ENCODE measurements at places on chromosomes 12 and 14.

- peak; percentile 97 for DNase-seq
Observed at GRCh38 chr12:12007001-12007712, 63.6 kb upstream of the BCL2L14 start.

DNA sequence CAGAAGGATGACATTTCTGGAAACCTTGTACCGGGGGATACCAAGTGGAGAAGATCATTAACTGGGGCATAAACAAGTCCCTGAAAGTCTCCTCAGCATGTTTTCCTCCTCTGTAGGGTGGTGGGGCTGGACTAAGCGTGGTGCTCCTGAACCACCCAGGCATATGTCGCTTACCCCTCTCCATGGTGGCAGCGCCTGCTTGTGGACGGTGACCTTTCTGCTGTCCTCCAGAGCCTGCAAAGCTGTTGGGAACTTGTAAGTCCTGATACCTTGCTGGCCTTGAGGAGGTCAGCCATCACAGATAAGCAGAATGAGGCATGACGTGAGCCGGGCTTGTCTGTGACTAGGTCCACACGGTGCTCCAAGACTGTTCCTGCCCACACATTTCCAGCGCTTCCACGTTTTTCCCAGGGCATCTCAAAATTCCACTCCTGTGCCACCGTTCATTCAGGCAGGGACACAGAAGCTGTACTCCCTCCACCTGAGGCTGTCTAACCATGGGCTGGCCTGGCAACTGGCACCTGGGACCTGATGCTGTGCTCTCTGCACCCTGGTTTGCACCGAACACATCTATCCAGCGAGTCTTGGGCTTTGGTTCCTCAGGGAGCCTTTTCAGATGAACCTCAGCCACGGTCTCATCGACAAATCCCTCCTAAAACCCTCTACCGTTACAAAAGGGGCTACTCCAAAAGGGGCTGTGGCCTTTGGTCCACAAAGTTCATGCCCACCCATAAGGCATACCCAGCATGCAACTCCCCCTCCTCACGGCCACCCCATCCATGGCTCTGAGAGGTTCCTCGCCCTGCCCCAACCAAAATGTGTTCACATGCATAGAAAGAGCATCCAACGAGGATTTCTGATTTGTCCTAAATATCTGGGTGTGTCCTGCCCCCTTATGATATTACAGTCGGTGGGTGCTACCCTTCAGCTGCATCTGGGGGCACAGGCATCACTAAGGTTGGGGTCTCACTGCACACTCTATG, 199.6 kb upstream of the DIO3 start:
- DNase-seq = no peak

DNA sequence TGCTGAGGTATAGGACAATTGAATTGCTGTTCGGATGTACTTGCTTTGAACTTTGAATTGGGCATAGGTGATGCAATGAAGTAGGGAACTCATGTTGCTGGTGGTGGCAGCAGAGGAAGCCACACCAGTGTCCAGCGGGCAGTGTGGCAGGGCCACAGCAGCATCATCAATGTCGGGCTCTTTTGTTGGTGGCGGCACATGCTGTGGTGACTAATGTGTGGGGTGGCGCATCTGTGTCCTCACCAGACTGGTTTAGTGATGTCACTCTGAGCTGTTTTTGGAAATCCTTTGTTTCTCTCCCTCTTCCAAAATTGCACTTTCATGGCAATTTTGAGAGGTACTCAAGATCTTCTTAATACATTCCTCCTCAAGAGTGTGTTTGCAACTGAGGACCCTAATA, 187.6 kb downstream of the ETNK1 start:
- peak; percentile 17 for DNase-seq

DNA sequence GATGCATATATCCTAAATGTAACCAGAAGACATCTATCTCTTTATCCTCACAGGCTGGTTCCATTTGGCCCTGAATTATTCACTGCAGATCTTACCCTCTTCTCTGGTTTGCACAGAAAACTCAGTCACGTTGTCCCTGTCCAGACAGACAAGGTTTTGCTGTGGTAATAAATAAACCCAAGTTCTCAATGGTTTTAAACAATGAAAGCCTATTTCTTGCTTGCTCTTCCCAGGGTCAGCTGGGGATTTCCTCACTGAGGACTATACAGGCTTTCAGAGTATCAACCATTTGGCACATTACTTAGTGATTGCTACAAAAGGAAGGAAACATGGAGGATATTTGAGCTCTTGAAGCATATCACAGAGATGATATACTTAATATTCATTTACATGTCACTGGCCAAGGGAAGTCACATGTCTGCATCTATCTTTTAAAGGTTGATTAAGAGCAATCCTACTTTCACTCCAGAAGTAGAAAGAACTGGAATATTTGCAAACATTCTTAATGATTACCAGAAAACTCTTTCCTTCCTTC, 24.4 kb upstream of the E2F7 start:
- no peak for DNase-seq

DNA sequence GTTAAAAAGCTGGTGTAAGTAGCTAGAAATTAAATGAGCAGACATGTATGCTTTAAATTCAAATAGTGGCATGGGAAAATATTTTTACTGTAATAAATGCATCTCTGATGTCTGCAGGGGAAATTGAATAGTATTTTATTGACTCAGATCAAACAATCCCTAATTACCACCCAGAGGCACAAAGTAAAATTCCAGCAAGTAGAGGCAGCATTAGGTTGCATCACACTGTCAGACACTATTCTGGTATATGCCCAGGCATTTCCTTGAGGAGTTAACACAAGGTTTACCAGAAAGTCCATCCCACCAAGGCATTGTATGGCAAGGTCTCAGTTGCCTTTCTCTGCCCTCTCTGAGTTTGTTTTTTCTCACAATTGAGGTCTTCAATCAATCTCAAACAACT, 201.6 kb upstream of the KITLG start:
- DNase-seq = no peak

DNA sequence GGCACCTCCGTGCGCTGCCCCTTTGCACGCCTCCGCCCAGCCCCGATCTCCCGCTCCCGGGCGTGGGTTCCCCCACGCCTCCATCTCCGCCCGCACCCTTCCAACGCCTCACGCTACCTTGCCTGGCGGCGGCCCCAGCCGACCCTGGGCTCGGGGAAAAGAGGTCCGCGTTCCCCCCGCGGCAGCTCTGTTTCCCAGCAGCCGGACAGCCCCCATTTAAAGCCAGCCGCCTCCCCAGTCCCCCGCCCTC, at the start of gene PRIMA1:
Gene PRIMA1, minus strand, starts transcription at position 193 of the 250 bp plus-strand sequence. CDS start 767 bp downstream, outside the sequence.
- DNase-seq = no peak

- no peak for DNase-seq
Observed at GRCh38 chr14:61126603-61127498, 145.8 kb downstream of the SLC38A6 start.

DNA sequence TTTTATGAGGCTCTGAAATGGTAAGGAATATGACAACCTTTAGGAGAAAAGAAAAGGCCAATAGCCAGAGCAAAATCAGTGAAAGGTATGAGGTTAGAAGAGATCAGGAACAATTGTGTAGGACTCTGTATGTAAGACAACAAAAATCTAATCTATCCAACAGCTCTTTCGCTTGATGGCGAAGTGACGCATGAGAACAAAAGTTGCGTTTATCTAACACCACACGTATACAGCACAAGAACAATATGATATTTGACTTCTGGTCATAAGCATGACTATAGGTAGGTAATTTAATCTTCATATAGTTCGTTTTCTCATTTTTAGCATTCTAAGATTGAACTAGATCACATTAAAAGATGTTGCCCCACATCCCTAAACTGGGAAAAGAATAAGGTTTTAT, 1.5 kb downstream of the CLECL1 start:
- no peak for DNase-seq

DNA sequence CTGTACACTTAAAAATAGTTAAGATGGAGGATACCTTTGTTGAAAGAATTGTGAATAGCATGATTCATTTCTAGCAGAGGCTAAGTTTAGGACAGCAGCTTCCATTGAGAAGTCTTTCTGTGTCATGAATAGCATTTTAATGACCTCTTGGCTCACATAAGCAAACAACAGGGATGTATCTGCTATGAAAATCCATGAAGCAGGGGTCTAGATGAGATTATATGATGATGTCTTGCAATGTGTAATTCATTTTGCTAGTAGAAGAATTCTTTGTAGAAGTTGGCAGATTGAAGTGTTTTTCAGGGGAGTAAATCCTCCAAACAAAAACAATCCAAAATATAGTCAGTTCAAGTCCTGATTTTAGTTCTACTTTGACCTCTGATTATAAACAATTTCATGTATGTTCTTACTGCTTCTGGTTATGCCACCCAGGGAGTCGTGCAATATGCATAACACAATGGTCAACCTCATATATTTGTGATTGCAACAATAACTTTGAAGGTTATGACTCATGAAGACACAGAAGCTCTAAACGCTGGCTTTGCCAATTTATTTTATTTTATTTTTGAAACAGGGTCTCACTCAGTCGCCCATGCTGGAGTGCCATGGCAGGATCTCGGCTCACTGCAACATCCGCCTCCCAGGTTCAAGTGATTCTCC, 6.9 kb upstream of the RD3L start:
- no peak for DNase-seq

DNA sequence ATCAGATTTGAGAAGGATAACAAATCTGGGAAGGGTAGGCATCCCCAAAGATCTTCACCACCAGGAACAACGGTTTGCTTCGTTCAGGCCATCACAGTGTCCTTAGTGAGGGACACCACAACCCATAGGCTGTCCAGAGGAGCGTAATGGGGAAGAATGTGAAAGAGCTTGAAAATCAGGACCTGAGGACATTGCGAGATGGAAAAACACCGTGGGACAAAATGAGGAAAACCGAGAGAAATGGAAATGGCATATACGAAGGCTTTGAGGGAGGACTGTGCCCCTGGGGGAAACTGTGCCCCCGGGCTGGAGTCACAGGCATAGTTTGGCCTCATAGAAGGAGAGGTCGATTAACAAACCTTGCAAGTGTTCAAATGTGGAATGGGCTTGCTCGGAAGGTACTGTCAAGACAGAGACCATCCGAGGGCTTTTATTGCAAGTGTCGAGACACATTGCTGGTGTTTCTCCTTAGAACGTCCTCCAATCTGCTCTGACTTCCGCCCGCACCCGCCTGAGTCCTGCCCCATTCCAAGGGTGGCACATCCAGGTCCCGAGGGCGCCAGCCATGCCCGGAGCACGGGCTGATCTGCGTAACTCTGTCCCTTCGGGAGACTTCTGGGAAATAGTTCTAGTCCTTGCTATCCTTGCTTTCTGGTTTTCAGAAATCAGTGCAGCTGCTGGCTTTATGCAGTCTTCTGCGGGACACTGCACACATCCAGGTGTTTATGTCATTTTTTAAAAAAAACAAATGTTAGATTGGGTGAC, 885 bp upstream of the PALS1 start:
- peak; percentile 67 for DNase-seq

- DNase-seq = no peak
Observed at GRCh38 chr12:119744900-119745606, 77.1 kb downstream of the PRKAB1 start.

All from HT1080 (cell line).